ENCODE measurements at places on chromosomes 12 and 14.

- H3K27me3 ChIP-seq, result no peaks in the 10 kb centered on the region
- H3K27ac ChIP-seq, result peak overlapping the region; percentile 87
- H3K36me3 ChIP-seq, result no peaks in the 10 kb centered on the region
- H3K4me3 ChIP-seq, result no peak overlapping the region
These were observed 35.9 kb downstream of the ACADS start for GRCh38 chr12:120761519-120761934.

- H3K36me3 ChIP-seq, result no peaks in the 10 kb centered on the region
- H3K27me3 ChIP-seq, result no peaks in the 10 kb centered on the region
- H3K27ac ChIP-seq, result no peak overlapping the region
These were observed 830.1 kb upstream of the MGAT4C start for GRCh38 chr12:87086118-87086891.

DNA sequence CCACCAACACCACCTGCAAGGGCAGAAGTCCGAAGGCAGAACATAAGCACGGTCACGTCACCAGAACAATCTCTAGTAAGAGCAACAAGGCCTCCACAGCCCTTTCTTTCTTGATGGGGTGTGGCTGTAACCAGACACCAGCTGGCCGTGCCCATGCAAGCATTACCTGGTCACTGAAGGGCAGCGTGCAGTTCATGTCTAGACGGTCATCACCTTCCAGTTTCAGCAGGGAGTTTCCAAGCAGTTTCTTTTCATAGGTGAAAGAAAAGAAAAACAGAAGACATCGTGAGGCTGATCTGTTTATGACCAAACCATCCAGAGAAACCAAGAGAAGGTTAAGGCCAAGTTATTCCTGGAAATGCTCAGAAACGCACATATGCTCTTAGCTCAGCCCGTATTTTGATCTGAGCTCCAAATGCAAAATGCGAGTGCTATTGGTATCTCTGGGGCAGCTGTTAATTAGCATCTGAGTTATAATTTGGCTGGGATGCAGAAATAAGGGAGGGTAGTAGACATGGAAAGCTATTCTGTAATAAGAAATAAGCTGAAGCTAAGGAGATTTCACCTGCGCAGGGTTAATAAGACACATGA is 42.5 kb downstream of the PRKAB1 start:
- H3K27me3 ChIP-seq, result no peaks in the 10 kb centered on the region
- no peak overlapping the region for H3K4me3 ChIP-seq
- no peak for DNase-seq
- H3K36me3 ChIP-seq, result no peaks in the 10 kb centered on the region

DNA sequence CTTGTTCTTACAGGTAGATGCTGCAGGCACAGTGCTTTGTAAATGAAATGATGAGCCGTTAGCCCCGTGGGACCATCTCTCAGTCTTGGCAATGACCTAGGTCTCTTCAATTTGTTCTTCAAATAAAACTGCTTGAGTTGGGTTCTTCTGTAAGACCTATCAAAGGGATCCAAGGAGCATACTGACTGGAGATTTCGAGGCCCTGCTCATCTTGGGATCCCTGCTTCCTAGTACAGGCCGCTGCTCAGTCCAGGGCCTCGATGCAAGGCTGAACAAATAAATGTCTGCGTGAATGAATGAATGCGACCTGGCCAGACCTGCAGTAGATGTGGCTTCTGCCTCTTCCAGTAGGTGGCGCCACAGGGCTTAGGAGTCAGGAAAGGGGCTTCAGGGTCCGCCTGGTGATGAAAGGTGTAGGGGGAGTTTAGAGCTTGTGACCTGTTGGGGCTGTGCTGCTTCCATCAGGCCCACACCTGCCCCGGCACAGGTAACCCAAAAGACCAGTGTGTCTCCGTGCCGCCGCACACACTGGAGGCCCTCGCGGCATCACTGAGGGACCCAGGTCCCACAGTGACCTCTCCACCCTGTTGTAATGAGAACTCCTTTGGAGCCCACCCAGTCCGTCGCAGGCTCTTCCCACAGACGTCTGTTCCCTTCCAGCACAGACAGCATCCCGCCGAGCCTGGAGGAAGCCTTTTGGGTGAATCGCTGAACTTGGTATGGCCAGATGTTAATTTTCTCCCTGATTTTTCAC is 4.4 kb downstream of the CACNA1C start:
- DNase-seq, result peak; percentile 79
- peaks cover 14% of the 10 kb centered on the region for H3K27me3 ChIP-seq
- H3K27ac ChIP-seq, result no peak overlapping the region

DNA sequence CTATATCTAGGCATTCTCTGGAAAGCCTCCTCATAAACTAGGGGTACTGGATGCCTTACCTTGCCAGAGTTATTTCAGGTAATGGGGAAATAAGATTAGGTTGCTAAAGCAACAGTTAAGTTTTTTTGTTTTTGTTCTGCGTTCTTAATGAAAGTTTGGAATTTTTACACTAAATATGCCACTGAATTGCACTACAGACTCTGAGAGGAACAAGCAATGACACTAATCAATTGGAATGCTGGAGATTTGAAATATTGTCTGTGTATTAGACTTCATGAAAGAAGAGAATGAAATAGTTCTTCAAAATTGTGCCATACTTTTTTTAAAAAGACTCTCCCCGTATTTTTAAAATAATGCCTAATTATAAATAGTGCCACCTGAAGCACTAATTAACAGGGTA is 287.8 kb downstream of the NAV3 start:
- no peak for DNase-seq
- H3K27ac ChIP-seq, result no peak overlapping the region
- H3K27me3 ChIP-seq, result no peaks in the 10 kb centered on the region
- H3K4me1 ChIP-seq, result no peaks in the 10 kb centered on the region
- no peak overlapping the region for H3K4me3 ChIP-seq

DNA sequence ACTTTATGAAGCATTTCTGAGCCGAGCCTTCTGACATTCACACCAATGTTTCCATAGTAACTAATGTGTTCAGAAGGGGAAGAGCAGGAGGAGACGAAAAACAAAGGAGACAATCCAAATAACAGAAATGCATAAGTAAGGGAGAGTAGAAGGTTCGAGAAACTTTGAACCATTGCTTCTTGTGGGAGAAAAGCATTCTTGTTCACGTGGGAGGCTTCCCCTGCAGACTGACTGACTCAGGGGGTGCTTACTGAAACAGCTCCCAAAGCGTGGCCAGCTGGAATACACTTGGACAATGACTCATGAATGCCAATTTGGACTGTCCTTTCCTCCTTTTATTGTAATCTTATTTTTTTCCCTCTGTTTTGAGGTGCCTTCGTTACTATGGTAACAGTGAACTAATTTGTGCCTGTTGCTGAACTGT is 73.9 kb downstream of the NEDD1 start:
- peaks cover 7% of the 10 kb centered on the region for H3K27me3 ChIP-seq
- H3K4me3 ChIP-seq, result no peak overlapping the region
- DNase-seq, result peak; percentile 18
- H3K27ac ChIP-seq, result no peak overlapping the region

DNA sequence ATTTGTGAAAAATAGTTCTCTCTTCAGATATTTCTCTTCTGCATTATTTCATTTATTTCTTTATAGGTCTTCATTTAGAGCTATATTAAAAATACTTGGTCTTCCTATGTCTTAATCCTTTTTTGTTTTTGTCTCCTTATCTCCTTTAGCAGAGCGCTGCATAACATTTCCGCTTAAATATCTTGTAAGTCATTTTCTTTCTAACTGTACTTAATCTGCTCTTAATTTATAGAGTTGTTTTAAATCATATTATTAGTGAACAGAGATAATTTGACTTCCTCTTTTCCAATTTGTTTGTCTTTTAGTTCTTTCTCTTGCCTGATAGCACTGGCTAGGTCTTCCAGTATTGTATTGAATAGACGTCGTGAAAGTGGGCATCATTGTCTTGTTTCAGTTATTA is 18.0 kb downstream of the LUM start:
- DNase-seq, result no peak
- no peak overlapping the region for H3K27ac ChIP-seq
- no peaks in the 10 kb centered on the region for H3K27me3 ChIP-seq
- no peaks in the 10 kb centered on the region for H3K36me3 ChIP-seq
- H3K4me1 ChIP-seq, result peaks cover 4% of the 10 kb centered on the region
- no peak overlapping the region for H3K4me3 ChIP-seq

GRCh38 chr12:752695-753610 is 574 bp downstream of the WNK1 start:
- DNase-seq, result peak; percentile 87
- H3K27me3 ChIP-seq, result no peaks in the 10 kb centered on the region
- H3K36me3 ChIP-seq, result no peaks in the 10 kb centered on the region
- peaks cover 12% of the 10 kb centered on the region for H3K4me1 ChIP-seq

- no peaks in the 10 kb centered on the region for H3K36me3 ChIP-seq
- H3K27ac ChIP-seq, result no peak overlapping the region
- no peak for DNase-seq
- no peaks in the 10 kb centered on the region for H3K27me3 ChIP-seq
- no peak overlapping the region for H3K4me3 ChIP-seq
These were observed 41.6 kb downstream of the KITLG start for GRCh38 chr12:88538697-88539096.

- no peak for DNase-seq
- H3K27ac ChIP-seq, result no peak overlapping the region
- no peak overlapping the region for H3K4me3 ChIP-seq
- no peaks in the 10 kb centered on the region for H3K27me3 ChIP-seq
These were observed 40.3 kb downstream of the SOCS2 start for GRCh38 chr12:93612776-93613175.

GRCh38 chr12:57454566-57455373 is at the start of gene INHBE:
INHBE (plus strand) TSS chr12:57455307; CDS start chr12:57455537, 230 bp downstream.
- H3K4me1 ChIP-seq, result peaks cover 48% of the 10 kb centered on the region
- no peaks in the 10 kb centered on the region for H3K27me3 ChIP-seq
- H3K4me3 ChIP-seq, result no peak within 1 kb of the TSS

DNA sequence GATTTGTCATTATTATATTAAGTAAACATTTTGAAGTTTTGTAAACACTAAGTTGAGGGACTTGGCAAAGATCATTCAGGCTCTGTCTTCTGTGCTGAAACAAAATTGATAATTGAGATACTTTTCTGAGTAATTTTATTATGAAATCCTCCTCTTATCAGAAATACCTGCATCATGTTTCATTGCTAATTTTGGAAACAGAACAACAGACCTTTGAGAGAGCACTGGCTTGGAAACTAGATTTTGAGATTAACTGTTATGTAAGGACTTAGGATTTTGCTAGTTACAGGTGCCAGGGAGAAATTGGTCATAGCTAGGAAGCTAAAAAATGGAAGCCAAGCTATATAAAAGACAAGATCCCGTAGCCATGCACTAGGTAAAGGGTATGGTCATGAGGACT is 201.7 kb upstream of the DCN start:
- no peak for DNase-seq
- H3K4me1 ChIP-seq, result peaks cover 28% of the 10 kb centered on the region
- no peak overlapping the region for H3K4me3 ChIP-seq
- no peaks in the 10 kb centered on the region for H3K36me3 ChIP-seq

DNA sequence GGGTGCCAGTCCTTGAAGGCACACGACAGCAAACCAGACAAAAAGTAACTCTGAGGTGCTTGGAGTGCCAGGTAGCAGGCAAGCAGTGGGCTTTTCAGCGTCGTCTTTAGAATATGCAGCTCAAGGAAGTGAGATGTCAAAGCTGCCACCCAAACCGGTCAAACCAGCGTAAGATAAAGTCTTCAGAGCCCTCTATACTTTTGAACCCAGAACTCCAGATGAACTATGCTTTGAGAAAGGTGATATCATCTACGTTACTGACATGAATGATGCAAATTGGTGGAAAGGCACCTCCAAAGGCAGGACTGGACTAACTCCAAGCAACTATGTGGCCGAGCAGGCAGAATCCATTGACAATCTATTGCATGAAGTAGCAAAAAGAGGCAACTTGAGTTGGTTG is 95.9 kb downstream of the TBX3 start:
- no peaks in the 10 kb centered on the region for H3K4me1 ChIP-seq
- no peak overlapping the region for H3K4me3 ChIP-seq
- H3K27ac ChIP-seq, result no peak overlapping the region
- DNase-seq, result no peak
- no peaks in the 10 kb centered on the region for H3K27me3 ChIP-seq
- no peaks in the 10 kb centered on the region for H3K36me3 ChIP-seq

GRCh38 chr12:125794401-125794800 is 729.2 kb downstream of the AACS start:
- H3K4me3 ChIP-seq, result no peak overlapping the region
- no peak for DNase-seq
- H3K27ac ChIP-seq, result no peak overlapping the region

- DNase-seq, result no peak
- H3K4me3 ChIP-seq, result no peak overlapping the region
- no peaks in the 10 kb centered on the region for H3K36me3 ChIP-seq
These were observed 758.0 kb downstream of the DIO2 start for GRCh38 chr14:79453276-79453675.

DNA sequence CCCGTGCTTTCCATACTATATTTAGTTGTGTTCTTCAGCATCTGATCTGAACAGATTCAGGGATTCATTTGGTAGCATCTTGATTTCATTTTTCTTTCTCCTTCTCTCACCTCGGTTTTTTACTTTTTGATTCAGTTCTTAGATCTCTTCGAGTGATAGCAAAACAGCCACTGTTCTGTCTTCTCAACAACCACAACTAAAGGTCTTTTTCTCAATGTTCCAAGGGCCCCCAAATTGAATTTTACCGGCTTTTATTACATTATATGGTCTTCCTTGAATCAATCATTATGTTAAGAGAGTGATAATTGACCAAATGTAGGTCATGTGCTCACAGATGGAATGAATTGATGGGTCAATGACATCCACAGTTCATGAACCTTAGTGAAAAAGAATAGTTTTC is 164.5 kb upstream of the LMNTD1 start:
- H3K36me3 ChIP-seq, result no peaks in the 10 kb centered on the region
- no peak overlapping the region for H3K4me3 ChIP-seq
- no peaks in the 10 kb centered on the region for H3K4me1 ChIP-seq

DNA sequence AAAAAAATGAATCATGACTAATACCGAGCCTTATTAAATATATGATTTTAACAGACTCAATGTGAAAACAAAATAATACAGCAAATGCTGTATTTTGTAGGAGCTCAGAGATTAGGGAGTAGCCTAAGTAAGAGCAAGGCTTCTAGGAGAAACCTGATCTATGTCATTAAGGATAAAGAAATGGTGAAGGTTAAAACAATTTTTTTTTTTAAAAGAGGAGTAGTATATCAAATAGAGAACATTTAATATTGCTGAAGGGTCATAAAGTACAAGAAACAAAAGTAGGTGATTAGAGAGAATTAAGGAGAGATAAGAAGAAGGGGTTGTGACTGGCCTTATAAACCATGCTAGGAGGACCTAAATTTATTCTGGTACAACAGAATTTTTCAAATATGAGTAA is 39.1 kb downstream of the PPP1R12A start:
- H3K36me3 ChIP-seq, result no peaks in the 10 kb centered on the region
- DNase-seq, result no peak
- H3K4me1 ChIP-seq, result no peaks in the 10 kb centered on the region
- no peaks in the 10 kb centered on the region for H3K27me3 ChIP-seq

DNA sequence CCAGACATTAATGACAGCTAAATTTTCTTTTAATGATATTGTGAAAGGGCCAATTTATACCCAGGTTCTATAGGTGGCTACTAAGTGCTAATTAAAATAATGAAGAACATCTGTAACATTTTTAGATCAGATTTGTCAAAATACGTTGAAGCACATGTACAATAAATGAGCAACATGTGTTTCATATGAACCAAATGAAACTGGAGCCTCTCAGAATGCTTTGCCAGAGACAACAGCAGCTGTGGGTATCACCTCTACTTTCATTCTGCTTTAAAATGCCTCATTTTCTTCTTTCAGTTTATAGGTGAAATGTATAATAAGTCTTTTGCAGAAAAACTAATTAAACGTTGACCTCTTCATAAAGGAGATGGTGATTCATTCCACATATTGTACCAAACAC is 26.1 kb upstream of the MYF6 start:
- H3K27me3 ChIP-seq, result no peaks in the 10 kb centered on the region
- no peak overlapping the region for H3K27ac ChIP-seq
- DNase-seq, result no peak
- no peaks in the 10 kb centered on the region for H3K36me3 ChIP-seq
- H3K4me3 ChIP-seq, result no peak overlapping the region
- no peaks in the 10 kb centered on the region for H3K4me1 ChIP-seq
